ENCODE measurements at places on chromosomes 4 and X.

DNA sequence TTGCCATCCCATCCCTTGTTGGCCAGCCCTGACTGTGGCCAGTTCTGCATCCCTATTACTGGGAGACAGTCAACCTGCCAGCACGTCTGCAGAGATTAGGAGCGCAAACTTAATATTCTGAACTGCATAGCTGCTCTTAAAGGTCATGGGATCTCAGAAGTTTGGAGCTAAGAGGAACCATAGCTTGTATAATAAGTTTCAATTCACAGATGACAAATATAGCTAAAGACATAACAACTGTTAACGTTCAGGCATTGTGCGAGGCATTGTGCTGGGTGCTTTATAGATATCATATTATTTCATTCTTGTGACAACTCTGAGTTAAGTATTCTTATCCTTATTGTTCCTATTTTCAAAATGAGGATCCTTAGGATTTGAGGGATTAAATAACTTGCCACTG, 3.7 kb downstream of the SCARB2 start:
- no peak for DNase-seq

DNA sequence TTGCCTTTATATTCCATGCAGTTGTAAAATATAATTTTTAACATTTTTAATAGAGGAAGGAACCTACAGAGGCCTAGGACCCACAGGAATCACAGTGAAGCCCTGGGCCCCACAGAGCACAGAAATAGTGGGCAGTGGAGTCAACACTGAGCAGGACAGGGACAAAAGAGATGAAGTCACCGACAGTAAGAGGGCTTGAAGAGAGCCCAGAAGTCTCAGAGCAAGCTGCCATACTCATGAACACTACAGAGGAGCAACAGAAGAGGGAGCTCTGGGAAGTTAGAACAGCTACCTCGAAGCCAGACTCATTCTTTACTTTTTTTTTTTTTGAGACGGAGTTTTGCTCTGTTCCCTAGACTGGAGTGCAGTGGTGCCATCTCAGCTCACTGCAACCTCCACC, 149.3 kb upstream of the TENM3 start:
- no peak for DNase-seq

GRCh38 chr4:141011901-141012315, 121.4 kb downstream of the RNF150 start:
- DNase-seq, result no peak

- DNase-seq, result no peak
Measured at GRCh38 chrX:75421688-75422230, 101.1 kb downstream of the ZDHHC15 start.

DNA sequence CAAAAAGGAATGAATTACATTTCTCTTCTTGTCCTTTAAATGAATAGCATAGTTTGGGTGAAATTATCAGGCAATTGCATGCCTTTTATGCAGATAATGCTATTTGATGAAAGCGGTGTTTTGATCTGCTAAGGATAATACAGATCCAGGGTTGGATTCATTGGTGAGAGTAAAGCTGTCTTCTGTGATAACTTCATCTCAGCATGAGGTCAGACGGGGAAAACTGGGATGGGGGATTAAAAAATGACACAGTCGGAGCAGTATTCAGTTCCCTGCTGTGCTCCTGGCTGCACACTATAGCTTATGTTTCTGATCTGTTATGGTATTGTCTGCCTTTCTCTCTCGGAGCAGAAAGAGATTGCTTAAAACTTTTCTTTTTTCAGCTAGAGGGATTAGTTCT, 105.9 kb upstream of the TENM3 start:
- no peak for DNase-seq

GRCh38 chrX:133676344-133677122, 261.2 kb upstream of the GPC4 start:
- DNase-seq, result no peak

GRCh38 chr4:129344058-129344457, 248.1 kb downstream of the C4orf33 start:
- DNase-seq, result no peak

DNA sequence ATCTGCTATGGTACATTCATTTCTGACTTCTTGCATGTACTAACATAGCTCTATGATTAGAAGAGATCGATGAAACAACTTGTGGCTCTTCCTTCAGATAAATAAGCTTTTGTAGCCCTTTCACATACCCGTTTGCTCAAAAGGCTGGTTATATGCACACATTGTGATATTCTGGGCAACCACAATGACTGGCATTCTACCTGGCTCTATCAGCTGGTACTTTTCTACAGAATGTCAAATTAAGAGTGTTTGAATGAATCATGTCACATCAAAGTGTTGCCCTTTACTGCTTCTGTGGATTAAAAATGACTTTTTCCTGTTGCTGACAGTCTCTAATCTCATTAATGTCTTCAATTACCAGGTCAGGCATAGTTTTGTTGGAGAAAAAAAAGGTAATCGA, 11.6 kb downstream of the PGRMC1 start:
- DNase-seq, result no peak

- no peak for DNase-seq
Measured at GRCh38 chr4:41095192-41095872, 119.0 kb downstream of the APBB2 start.

- DNase-seq, result no peak
Measured at GRCh38 chr4:39068907-39069306, 6.9 kb downstream of the KLHL5 start.

GRCh38 chr4:42425146-42426065, 28.1 kb downstream of the SHISA3 start:
- no peak for DNase-seq

- no peak for DNase-seq
Measured at GRCh38 chr4:152509595-152510225, 26.2 kb downstream of the FBXW7 start.

- DNase-seq, result no peak
Measured at GRCh38 chrX:8868906-8869305, 67.7 kb upstream of the FAM9A start.

DNA sequence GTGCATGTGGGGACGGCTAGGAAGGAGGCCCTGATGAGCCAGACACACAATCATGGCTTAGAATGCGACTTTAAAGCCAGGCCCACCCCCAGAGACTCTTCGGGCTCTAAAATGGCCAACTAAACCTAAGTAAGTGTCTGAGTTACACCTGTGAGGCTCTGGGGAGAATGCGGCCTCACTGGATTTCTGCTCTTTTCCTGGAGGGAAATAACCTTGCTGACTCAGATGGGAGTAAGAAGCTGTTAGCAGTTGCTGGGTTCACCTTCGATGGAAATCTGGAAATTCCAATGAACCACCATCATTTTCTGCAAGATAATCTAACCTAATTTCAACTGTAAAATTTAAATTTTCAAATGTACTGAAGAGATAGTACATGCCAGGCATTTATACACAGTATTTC, 97.6 kb upstream of the MAML3 start:
- DNase-seq, result no peak

GRCh38 chr4:62285026-62285425, 1084.9 kb downstream of the ADGRL3 start:
- DNase-seq, result no peak

DNA sequence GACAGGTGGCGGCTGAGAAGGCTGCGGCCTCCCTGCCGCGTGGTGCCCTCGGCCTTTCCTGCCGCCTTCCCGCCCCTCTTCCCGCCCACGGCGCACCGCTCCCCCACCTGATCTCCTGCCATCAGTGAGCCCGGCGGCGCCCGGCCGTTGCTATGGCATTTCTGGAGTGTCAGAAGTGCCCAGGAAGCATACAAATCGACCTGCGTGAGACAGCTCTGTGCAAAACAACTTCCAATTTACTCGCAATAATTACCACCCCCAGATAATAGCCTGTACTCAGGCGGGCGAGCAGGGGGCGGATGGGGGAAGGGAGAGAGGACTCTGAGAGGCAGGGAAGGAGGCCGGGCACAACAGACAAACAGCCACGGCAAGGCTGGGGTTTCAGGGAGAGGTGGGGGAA, 16.6 kb upstream of the ERCC6L start:
- no peak for DNase-seq

DNA sequence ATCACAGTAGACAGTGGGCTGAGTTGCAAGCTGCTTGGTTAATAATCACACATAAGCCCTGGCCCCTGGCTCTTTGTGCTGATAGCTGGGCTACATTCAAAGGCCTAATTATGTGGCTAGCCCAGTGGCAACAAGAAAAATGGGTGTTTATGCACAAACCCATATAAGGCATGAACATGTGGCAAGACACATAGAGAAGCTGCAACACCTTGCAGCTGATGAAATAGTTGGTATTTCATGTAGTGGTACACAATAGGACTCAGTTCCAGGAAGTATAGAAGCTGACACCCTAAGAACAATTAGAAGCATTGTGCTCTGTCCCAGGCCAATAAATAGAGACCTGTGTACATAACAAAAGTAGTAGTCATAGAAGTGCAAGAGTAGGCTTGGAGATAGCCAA, 14.6 kb upstream of the ZNF630 start:
- no peak for DNase-seq

- DNase-seq, result no peak
Measured at GRCh38 chr4:10173754-10174749, 57.5 kb upstream of the WDR1 start.

DNA sequence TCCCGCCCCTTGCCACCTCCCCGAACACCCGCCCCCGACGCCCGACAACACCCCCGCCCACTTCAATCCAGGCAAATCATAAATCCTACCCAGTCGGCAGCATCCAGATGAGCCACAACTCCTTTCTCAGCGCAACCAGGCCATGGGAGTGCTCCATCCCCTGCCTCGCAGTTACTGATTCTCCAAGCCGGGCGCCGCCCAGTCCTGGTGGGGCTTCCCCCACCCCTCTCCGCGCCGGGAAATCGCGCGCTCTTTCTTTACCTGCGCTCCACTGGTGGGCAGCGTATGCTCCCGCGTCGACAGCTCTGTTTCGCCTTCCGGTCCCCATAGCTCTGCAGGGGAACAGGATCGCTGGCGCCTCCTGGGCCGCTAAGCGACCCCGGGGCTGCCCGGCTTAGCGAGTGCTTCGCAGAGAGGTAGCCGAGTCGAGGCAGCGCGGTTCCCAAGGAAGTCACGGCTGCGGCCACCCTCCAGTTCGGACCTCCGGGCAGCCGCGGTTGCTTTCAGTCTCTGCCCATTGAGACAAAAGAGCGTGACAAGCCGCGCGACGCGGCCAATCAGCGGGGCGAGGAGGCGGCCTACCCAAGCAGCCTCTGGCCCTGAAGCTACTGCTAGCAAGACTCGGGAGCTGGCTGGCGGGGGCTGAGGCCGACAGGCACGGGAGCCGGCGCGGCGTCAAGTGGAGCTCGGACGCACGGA, 43.7 kb upstream of the TMSB15B start:
- peak; percentile 26 for DNase-seq

- no peak for DNase-seq
Measured at GRCh38 chr4:134126000-134126560, 75.5 kb downstream of the PABPC4L start.

DNA sequence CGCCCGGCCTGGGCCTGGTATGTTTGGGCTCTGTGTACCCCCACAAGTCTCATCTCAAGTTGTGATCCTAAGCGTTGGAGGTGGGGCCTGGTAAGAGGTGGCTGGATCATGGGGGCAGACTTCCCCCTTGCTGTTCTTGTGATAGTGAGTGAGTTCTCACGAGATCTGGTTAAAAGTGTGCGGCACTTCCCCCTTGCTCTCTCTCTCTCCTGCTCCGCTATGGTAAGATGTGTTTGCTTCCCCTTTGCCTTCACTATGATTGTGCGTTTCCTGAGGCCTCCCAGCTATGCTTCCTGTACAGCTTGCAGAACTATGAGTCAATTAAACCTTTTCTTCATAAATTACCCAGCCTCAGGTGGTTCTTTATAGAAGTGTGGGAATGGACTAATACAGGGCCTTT, 53.0 kb downstream of the CHST7 start:
- no peak for DNase-seq

- DNase-seq, result no peak
Measured at GRCh38 chrX:48278958-48279357, 23.8 kb downstream of the SSX1 start.

- DNase-seq, result no peak
Measured at GRCh38 chr4:103073792-103074438, 2.6 kb downstream of the SLC9B2 start.

GRCh38 chrX:69290292-69290691, 125.0 kb upstream of the PJA1 start:
- DNase-seq, result no peak

- DNase-seq, result no peak
Measured at GRCh38 chr4:179919587-179919986, 2323.6 kb upstream of the TENM3 start.

DNA sequence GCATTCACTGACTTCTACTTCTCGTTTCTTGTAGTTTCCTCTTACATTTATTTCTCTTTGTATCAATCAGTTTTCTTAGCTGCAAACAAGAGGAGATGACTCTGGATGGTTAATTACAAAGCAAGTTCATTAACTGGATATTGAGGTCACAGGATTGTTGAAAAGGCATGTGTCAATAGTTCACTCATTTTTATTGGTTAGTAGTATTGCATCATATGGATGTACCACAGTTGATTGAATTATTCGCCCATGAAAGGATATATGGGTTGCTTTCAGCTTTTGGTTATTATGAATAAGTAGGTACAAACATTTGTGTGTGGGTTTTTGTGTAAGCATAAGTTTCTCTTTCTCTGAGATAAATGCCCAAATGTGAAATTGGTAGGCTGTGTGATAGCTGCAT, 21.8 kb upstream of the ARHGEF6 start:
- DNase-seq, result no peak
